Stimulated activated naive CD4-positive, alpha-beta T cell treated with Interleukin-2 at 50 U/mL for 16 hours (primary cell): ENCODE measurements at places on chromosomes 5 and 9.
A peak's percentile ranks its signal among the peaks of the same experiment; 100 is the strongest.

DNA sequence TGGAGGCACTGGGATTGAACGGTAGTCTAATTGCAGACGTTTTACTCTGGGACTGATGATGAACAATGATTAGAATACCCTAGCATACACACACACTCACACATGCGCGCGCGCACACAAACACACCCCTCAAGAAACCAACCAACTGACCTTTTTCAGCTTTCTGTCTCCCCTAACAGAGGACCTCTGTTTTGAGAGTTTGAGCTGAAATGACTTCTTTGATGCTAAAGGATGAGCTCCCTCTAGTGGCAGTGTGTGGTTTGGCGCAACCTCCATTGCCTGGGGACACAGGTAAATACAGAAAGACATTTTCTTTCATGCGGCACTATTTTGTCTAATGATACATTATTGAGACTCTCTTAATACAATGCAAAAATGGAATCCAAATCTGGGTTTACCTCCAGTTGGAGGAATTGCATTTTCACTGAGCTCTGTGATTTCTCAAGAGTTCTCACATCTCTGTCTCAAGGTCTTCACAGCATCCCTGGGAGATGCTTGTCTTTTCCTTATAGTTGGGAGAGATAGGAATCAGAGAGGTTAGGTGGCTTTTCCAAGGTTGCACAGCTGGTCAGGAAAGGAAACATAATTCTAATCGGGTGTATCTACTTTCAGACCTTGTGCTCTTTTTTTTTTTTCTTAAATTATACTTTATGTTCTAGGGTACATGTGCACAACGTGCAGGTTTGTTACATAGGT is 187.5 kb downstream of the TMEM38B start:
- peak; percentile 32 for DNase-seq

DNA sequence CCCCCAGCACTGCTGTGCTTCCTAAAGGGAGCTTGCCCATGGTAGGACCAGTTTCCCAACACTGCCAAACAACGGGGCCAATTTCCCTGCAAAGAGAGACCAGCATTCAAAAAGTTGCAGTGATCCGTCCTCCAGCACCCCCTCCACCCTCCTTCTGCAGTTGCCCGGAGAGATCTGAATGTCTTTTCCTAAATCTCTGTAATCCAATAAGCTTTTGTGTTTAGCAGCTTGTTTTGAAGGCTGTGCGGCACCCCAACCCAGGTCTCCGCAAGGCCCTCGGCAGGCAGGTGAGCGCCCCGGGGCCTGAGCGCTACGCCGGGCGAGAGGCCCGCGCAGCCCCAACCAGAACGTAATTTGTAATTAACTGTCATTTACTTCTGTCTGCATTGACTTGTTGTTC is 366.9 kb upstream of the IRX2 start:
- DNase-seq, result no peak

DNA sequence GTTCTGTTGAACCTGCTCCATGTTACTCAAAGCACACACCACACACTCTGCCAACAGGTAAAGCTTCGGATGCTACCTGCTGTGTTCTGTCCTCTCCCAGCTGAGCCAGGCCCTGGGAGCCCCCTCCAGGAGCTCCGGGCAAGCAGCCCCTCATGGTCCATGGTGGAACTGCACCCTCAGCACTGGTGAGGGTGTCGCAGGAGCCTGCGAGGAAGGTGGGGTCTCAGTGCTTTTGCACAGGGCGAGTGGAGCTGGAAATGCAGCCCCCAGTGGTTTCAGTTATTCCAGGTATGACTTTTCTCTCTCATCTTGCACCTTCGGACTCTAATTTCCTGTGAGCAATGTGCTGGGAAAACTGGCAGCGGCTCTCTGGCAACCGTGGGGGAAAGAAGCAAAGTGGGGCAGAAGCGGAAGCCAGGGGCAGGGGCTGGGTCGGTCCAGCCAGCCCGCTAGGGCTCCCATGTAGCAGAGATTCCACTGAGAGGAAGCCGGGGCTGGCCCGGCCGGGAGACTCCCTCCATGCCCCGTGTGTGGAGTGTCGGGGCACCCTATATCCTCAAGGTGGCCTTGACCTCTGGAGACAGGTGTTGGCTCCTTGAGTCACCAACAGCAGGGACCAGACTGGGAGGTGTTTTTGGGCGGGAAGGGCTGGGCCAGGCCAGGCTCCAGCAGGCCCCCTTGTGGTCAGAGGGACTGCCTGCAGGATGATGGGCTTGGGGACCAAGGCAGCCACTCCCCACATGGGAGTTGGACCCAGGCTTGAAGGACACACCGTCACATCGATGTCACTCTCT is 75.6 kb upstream of the PRSS3 start:
- peak; percentile 12 for DNase-seq

DNA sequence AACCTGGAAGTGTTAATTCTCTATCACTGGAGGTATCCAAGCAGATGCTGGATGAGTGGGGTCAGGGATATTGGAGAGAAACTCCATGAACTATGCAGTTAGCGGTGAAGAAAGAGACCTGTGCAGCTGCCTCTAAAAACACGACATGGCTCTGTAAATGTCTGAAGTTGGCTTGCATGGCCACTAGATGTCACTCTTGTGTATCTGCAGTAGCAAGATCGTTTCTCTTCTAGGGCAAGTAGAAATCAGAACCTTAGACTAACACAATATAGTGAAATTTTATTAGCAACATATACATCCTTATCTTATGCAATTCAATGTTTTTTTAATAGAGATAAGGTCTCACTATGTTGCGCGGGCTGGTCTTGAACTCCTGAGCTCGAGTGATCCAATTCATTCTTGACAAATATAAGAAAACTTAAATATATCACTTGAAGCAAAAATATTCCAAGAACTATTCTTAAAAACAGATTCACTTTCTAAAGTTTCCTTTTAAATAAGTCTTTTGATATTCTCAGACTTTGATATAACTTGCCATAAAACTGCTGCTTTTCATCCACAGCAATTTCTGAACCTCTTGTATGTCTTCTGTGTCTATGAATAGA is 2.9 kb downstream of the OR2S2 start:
- DNase-seq, result peak; percentile 10

GRCh38 chr5:120794121-120794520 is 330.0 kb downstream of the PRR16 start:
- DNase-seq, result no peak

DNA sequence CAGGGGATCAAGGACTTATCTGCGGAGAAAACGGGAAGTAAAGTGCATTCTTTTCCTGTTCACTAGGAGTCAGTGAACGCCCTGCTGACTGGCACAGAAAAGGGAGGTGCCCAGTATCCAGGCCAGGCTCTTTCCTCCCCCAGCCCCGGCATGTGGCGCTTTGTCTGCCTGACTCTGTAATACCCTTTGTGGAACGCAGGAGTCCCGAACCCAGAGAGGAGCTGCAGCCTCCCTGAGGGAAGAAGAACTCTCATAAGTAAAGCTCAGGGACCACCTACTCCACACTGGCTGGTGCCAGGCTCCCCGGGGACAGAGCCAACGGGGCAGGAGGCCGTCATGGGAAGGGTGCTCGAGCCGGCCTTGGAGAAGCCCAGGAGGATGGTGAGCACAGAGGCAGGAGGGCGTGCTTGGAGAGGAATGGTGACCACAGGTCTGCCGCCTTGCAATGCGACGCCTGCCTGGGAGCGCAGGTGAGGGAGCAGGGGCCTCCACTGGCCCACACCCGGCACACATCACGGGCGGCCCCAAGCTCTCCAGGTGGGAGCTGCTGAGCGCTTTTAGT is 31.5 kb downstream of the VAV2 start:
- no peak for DNase-seq

GRCh38 chr9:10146517-10147331 is 466.1 kb downstream of the PTPRD start:
- DNase-seq, result no peak

GRCh38 chr5:95759634-95760033 is 28.5 kb downstream of the RHOBTB3 start:
- DNase-seq, result no peak

GRCh38 chr9:130361873-130362362 is 82.8 kb upstream of the ASS1 start:
- no peak for DNase-seq

DNA sequence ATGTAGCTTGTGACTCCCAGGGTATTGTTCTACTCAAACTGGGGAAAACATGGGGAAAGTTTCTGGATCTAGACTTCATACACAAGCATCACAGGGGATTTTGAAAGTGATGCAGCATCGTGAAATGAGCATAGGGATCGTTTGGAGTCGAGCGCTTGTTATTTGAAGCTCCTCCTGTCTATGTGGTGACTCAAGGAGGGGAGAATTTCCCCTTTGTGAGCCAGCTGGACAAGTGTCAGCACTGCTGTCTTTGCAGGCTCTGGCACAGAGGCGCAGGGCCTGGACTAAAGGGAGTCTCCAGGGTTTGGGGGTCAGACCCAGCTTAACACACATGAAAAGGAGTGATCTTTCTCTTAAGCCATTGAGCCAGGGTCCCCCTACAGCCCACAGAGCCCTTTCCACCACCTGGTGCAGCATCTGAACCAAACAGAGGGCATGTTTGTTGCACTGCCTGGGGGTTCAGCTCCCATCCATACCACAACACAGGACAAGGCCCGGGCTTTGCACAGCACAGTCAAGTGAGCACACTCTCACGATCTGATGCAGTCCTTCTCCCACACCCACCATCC is 51.0 kb downstream of the IRF1 start:
- no peak for DNase-seq

- no peak for DNase-seq
Measured at GRCh38 chr9:16031971-16032370, 479.1 kb downstream of the CCDC171 start.

GRCh38 chr5:77640589-77641396 is 2.3 kb upstream of the OTP start:
- DNase-seq, result no peak

GRCh38 chr9:1051584-1052275 is 1.6 kb downstream of the DMRT2 start:
- DNase-seq, result no peak

DNA sequence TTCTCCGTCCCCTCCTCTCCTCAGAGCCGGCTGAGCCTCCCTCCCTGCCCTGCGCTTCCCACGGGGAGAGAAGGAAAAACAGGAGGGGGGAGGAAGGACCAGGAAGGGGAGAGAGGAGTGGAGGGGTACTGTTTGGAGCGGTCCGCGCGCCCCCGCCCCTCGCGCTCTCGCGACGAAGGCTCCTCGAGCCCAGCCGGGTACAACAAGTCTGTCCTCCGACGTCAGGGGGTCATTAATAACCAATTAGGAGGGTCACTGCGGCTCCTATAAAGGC is 480 bp upstream of the PRDM12 start:
- DNase-seq, result no peak

- DNase-seq, result no peak
Measured at GRCh38 chr5:3349704-3350565, 245.7 kb upstream of the IRX1 start.

DNA sequence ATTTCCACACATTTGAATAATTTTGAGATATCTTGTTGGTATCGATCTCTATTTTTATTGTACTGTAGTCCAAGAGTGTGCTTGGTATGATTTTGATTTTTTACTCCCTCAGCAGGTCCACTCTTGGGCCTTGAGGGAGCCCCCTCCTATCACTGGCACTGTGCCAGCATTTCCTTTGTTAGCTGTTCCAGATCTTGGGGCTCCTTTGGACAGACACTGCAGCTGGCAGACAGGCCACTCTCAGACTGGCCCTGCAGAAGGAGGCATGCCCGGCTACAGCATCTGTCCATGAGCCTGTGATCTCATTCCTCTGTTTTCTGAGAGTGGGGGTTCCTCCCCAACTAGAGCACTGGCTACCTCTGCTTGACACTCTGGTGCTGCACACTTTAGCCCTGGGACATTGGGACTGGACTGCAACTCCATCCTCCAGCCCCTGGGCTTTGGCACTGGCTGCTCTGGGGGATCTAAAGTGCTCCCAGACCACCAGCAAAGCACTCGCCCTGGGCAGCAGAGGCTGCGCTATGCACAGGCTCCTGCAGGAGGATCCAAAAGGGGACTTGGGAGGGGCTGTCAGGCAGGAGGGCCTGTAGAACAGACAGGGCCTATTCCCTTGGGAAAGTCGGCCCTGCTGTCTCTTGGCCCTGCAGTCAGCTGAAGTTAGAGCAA is 271.3 kb upstream of the DMAC1 start:
- DNase-seq, result no peak

GRCh38 chr5:1555011-1555807 is 31.4 kb upstream of the LPCAT1 start:
- DNase-seq, result no peak

DNA sequence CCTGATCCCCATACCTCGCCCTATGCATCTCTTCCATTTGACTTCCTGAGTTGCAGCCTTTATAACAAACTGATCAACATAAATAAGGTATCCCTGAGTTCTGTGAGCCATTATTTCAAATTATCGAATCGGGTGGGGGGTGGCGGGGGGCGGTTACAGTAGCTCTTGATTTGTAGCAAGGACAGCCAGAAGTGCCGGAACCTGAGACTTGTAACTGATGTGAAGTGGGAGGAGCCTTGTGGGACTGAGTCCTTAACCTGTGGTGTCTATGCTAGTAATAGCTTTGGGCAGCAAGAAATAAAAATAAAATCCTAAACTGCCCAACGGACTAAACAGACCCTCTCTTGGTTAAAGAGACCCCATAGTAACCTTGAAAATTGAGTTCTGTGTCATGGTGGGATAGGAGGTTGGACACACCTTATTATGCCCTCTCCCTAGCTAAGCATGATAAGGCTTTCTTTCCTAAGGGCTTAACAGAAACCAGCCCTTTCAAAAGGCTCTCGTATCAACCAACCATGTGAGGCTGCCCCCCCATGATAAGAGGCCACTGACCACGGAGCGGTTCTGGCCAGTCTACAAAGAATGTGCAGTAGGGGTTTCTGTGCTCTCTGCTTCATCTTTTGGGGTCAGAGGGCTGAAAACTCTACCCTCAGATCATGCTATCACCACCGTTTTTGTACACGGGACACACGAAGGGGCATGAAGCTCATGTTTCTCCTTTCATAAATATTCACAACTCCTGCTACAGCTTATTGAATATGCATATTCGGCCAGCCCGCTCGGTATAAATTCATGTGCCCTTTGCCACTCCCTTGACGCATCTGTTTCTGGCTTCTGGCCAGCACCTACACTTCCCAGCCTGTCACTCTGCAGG is 39.5 kb upstream of the IQGAP2 start:
- DNase-seq, result no peak

- DNase-seq, result no peak
Measured at GRCh38 chr5:90962481-90962880, 403.9 kb downstream of the ADGRV1 start.

DNA sequence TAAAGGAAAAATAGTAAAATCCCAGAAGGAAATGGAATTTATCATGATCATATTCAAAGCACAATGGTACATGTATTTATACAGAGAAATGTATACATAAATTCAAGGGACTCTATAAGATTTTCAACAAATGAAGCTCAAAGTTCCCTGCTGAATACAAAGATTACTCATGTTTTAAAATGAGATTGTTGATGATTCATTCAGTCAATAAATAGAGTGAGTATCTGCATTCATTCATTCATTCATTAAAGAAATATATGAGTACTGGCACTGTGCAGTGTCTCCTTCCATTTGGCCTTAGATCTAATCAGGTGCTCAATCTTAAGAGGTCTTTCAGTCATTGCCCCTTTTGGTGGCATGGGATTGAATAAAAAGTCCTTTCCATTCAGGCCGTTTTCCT is 310.0 kb downstream of the KIAA0825 start:
- no peak for DNase-seq

GRCh38 chr5:31434898-31435297 is 97.0 kb downstream of the DROSHA start:
- DNase-seq, result no peak

GRCh38 chr9:95953986-95954385 is 78.5 kb downstream of the ERCC6L2 start:
- no peak for DNase-seq
